Psoas muscle (tissue), 8 donors: ENCODE measurements at places on chromosomes 1 and 21.

GRCh38 chr1:175717610-175718540 lies 25.5 kb downstream of the TNR start:
- DNase-seq, result no peak

DNA sequence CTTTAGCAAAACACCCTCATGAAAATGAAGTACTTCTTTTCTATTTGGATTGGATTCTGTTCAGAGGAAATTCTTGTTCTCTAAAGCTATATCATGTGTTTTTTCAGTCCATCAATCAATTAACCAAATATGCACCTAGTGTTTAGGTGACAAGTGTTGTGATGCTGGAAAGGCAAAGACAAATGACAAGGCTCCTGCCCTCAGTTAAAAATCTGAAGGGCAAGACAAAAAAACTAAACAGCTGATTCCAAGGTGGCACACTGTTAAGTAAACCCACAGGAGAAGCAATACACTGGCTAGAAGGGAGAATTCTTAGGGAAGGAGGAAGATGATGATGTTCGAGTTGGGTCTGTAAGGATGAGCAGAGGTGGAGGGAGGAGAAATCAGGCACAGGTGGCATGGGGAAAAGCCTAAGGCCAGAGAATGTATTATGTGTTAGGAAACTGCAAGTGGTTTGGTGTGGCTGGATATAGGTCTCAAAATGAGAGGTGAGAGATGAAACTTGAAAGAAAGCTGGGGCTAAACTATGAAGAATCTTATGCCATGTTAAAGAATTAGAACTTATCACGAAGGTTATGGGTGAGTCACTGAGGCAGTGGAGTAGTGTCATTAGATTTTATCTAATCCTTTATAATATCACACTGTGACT lies 51.8 kb upstream of the GFI1 start:
- no peak for DNase-seq

DNA sequence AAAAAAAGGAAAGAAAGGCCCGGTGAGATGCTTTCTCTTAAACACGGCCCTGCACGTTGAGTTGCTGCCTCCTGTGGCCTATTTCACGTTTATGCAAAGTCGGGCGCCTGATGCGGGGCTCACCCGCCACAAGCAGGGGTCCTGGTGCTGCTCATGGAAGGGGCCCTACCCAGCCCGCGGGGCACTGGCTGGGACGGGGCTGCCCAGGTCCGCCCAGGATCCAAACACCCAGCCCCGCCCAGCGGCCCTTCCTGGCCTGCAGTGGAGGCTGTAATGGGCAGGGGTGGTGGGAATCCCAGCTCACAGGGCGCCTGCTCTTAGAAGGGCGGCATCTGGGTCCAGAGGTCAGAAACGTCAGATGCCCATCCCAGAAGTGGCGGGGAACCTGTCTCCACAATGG lies 1.6 kb downstream of the COL6A2 start:
- peak; percentile 46 for DNase-seq

DNA sequence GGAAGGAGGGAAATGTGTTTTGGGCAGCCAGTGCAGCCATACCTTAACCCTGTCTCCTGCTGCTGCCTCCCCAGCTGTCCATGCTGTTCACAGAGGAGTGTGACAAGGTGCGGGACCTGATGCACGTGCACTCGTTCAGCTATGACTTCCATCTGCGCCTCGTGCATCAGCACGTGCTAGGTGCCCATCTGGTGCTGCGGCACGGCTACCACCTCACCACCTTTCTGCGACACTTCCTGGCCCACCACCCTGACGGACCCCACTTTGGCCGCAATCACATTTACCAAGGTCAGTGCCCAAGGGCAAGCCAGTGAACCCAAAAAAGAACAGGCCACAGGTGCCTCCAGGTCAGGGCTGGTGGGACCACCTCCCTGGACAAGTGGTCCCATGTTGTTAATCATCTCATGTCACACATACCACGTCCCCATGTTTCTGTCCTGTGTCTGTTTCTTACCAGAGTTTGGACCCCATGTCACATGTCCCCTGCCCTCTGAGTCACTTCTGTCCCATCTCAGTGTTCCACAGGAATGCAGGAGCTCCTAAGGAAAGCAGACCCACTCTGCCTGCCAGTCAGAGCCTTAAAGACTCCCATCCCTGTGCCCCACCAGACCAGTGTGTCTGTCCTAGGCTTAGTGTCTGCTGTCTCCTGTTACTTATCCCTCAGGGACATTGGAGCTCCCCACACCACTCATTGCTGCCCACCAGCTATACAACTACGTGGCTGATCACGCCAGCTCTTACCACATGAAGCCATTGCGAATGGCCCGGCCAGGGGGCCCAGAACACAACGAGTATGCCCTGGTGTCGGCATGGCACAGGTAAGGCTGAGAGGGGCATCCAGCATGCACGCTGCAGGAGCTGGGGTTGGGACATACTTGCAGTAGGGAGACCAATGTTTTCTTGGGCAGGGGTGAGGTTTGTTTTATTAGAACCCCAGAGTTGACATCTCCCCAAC lies 6.6 kb downstream of the HYI start:
- DNase-seq, result no peak

GRCh38 chr1:223358826-223359225 lies 5.2 kb downstream of the SUSD4 start:
- no peak for DNase-seq

GRCh38 chr21:41170442-41170841 lies 2.5 kb downstream of the BACE2 start:
- peak; percentile 23 for DNase-seq

- no peak for DNase-seq
Observed at GRCh38 chr1:115524236-115524635, 117.5 kb upstream of the VANGL1 start.

GRCh38 chr1:5934058-5934884 lies 58.0 kb downstream of the NPHP4 start:
- no peak for DNase-seq

- peak; percentile 64 for DNase-seq
Observed at GRCh38 chr1:222928212-222928611, 113.4 kb downstream of the DISP1 start.

DNA sequence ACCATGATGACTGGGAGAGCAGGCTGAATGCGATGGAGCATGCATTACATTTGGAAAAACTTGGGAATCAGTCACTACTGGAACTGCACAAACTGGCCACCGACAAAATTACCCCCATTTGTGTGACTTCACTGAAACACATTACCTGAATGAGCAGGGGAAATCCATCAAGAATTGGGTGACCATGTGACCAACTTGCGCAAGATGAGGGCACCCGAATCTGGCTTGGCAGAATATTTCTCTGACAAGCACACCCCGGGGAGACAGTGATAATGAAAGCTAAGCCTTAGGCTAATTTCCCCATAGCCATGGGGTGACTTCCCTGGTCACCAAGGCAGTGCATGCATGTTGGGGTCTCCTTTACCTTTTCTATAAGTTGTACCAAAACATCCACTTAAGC lies 9.1 kb downstream of the SNIP1 start:
- DNase-seq, result no peak

DNA sequence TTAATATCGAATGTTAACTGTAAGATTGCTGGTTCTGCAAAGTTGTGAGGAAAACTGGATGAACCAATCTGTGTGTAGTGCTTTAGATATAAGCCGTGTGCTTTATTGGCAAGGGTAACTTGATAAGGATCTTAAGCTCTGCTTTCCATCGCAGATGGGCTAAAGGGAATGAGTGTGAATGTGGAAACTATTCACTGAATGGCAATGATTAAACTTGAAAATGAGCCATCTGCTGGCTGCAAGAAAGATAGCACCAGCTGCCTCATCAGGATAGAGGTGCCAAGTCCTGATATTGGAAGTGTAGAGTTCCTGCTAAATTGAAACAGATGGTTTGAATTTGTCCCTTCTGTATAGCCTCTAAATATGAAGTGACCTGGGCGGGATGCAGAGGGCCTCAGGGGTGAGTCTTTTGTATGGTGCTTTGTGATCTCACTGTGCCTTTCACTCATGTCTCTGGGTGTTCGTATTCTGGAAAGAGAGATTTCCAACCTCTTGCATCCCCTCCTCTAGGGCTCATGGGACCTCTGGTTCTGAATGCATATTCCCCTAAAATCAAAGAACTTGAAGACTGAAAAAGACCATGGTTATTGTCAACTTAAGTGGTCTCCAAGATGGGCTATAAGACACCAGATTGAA lies 9.2 kb downstream of the FCRL3 start:
- DNase-seq, result no peak

- DNase-seq, result no peak
Observed at GRCh38 chr21:16708101-16708835, 804.6 kb upstream of the CXADR start.

- DNase-seq, result no peak
Observed at GRCh38 chr1:12434174-12434573, 183.8 kb downstream of the DHRS3 start.

GRCh38 chr1:192550922-192551534 lies 24.5 kb upstream of the RGS1 start:
- DNase-seq, result no peak

- no peak for DNase-seq
Observed at GRCh38 chr1:12075195-12076114, 12.4 kb downstream of the TNFRSF8 start.

- no peak for DNase-seq
Observed at GRCh38 chr1:203480084-203480483, 4.5 kb downstream of the PRELP start.

DNA sequence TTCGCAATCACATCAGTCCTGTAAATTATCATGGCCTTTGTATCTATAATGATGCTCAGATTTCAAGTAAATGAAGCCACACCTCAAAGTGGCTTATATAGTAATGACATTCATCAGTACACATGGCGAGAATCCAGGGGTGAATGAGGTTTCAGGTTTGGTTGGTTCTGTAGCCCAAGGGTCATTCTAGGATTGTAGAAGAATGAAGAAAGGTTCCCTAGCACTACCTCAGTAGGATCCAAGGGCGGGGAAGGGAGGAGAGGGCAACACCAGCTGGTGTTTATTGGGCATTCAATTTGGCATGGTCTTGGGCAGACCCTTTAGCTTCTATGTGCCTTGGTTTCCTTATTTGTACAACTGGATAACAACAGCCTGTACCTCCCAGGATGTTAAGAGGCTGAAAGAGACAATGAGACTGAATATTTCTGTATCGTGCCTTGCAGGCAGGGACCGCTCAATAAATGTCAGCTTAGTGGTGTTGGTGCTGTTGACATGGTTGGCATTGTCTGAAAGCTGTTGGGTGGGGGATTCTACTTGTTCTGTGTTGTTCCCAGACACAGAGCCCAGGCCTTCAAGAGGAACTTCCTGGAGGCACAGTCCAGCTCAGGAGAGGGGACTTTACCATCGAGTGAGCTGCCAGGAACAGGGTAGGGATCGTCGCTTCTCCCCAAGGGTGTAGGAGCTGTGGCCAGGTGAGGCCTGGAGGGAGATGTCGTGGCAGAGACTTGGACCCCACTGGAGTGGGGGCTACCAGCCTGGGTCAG lies 388.2 kb downstream of the PTPRU start:
- no peak for DNase-seq

DNA sequence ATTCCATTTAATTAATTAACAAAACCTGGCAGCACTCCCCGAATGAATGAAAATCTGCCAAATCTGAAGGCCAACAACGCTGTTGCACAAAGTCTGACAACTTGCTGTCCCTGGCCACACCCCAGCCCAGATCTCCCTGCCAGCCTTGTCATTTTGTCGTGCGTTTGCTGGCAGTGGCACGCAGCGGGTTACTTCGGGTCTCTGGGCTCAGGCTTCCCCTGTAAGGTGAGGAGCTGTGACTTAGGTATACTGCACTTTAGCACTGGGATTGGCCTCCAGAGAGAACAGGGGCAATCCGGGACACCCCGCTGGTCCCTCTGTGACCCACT lies 34.3 kb upstream of the SIM2 start:
- peak; percentile 18 for DNase-seq

DNA sequence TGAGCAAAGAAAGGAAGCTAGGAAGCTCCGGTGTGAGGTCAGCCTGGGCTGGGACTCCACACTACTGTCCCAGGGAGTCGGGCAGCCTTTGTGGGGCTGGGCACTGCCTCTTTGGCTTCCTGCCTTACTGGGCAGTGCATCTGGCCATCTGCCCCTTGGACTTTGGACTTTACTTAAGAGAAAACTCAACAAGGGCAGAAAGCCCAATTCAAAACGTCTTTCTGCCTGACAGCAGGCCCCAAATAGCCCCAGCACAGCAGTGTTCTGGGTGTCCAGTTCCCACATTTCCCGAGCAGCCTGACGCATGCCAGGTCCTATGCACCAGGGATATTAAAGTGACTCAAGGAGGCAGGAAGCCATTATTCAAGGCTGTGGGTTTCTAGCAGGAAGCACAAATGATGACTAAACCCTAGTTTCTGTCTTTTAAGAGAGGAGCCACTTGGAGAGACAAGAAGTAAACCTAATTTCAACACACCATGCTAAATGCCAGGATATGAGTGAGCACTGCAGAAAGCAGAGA lies 37.9 kb upstream of the EDEM3 start:
- DNase-seq, result peak; percentile 93
